ENCODE measurements at places on chromosomes 1 and 21.

- no peak for DNase-seq
Observed at GRCh38 chr1:26112407-26112775, 767 bp downstream of the PDIK1L start.

DNA sequence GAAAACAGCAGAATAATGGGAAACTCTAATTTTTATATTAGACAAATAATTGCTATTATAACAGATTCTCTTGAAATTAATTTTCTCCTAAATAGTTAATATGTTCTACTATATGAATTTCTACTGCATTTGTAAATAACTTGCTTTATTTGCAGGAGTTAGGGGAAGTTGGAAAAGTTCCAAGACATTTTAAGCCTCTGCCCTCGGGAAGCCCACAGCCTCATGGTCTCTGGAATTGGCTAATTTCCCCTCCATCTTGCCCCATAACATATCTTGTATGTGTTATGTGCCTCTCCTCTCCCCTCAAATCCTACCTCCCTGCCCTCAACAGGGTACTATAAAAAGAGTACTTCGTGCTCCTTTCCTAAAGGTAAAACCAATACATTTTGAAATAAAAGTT is 271.4 kb upstream of the NR5A2 start:
- no peak for DNase-seq

- no peak for DNase-seq
Observed at GRCh38 chr1:236556606-236557005, 32.8 kb downstream of the LGALS8 start.

GRCh38 chr1:209291715-209292114 is 291.8 kb upstream of the CAMK1G start:
- no peak for DNase-seq

- no peak for DNase-seq
Observed at GRCh38 chr1:245583575-245584330, 429.0 kb downstream of the KIF26B start.

DNA sequence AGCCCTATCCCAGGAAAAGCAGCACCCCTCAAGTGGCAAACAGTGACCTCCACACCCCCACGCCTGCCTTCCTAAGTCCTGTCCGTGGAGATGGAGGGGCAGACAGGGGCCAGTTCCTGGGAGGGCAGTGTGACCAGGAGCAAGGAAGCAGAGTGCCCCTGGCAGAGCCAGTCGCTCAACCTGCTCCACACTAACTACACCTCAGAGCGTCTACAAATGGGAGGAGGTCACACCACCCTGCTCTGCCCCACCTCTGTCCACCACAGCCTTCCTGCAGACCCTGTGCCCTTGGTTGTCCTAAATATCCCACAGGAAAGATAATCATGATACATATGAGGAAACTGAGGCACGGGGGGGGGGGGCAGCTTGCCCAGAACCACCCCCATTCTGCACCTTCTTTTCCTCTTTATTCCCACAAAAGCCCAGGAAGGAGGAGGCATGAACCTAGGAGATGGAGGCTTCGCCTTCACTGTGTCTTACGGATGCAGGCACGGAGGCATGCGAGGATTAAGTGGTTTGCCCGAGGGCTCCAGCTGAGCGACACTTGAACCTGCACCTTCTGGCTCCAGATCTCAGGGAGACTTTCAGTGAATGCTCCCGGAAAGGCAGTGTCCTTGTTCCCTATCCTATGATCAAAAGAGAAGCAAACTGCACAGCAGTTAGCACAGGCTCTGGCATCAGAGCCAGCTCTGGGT is 42.7 kb upstream of the SELENON start:
- DNase-seq = no peak

DNA sequence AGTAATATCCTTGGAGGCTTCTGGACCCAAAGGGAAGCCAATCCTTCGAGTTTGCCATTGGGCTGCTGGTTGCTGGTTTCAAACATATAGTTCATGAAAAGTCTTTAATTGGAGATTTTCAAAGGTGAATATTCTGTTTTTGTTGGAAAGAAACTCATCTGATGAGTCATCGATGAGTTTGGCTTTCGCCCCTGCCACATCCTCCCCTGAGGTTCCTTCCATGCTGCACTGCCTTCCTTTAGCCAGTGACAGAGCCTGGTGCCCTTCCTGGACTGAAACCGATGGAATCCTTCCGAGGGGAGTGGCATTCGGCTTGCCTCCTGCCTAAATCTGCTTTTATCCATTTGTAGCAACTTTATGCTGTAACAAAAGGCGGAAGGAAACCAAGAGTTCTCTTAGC is 550.0 kb downstream of the KIF26B start:
- no peak for DNase-seq

DNA sequence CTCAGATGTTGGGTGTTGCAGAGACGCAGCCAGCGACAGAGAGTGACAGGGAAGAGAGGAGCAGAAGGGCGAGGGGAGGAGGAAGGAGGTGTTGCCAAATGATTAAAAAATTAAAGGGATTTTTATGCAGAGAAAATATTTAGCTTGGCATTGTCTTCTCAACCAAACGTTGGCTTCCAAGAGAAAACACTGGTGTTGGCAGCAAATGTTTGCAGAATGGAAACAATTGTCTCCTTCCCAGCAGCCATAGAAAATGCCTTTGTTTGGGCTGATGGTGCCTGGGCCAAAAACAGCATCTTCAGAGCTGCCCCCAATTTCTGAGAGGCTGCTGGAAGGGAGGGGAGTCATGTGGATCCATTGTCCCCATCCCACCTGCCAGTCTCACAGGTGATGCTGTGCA is 29.7 kb upstream of the GRIK3 start:
- DNase-seq = no peak

DNA sequence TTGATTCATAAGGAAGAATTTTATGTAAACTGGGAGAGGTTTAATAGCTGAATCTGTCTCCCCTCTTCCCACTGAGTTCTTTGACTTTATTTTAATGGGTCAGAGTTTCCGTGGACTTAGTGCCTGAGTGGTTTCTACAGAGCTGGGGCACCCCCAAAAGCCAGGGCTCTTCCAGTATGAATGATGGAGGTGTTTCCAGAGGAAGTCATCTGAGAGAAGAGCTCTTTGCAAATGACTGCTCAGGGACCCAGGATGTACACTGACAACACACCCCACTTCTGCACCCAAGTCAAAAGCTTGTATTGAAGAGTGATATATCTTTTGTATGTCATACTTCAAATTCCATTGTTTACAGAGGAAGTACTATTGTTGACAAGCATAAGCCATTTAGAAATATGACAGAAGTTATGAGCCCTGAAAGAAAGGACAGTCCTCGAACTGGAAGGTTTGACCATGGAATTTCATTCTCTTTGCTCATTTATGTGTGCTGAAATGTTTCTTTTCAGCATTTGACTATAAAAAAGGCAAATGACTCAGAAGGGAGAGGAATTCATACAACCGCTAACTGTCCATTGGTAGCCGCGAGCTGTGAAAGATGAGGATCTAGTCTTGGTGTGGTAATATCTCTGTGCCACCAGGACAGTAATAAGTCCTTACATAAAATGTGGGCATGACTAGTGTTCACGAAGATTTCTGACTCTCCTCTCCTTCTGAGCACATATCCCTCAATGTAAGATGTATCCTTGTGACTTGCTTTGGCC is 25.4 kb upstream of the LMX1A start:
- no peak for DNase-seq

GRCh38 chr1:224054611-224055010 is 59.3 kb upstream of the FBXO28 start:
- no peak for DNase-seq

DNA sequence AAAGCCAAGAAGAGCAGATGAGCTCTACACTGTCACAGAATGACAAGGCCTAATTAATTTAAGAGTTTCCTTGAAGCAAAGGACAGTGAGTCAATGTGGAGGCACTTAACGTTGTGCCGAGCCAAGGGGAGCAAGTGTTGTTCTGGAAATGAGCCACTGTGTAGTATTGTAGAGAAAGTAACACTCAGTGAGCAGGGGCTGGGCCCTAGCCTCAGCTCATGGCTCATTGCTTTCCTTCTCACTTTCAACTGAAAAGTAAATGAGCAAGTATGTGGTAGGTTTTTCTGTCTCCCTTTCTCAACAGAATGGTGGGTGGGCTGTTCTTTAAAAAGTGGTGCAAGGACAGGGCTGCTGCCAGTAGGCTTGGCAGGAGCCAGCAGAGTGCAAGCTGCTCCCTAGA is 11.8 kb upstream of the KIAA0040 start:
- DNase-seq = no peak

DNA sequence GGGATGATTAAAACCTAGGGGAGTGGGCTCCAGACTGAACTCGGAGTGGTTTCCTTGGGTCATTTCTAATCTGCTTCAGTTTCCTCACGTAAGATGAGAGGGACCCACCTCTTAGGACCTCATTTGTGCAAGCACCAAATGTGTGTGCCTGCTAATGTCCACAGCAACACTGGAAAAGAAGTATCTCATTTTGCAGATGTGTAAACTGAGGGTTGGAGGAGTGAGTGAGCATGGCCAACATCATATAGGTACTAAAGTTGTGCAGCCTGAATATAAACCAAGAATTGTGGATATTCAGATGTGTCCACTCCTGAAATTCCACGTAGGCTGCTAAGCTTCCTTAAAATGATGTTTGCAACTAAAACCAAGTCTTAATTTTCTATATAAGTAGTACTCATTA is 51.7 kb downstream of the GADD45A start:
- no peak for DNase-seq

DNA sequence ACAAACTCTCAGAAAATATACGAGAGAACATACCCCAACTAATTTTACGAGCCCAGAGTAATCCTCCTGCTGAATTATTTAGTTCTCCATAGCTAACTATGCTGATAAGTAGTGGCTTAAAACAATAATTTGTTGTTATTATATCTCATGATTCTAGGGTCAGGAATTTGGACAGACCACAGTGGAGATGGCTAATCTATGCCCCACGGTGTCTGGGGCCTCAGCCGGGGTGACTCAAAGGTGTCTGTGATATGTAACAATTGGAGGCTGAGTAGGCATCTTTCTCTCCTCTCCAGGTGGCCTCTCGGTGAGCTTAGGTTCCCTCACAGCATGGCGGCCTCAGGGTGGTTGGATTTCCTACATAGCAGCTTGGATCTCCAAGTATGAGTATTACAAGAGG is 35.4 kb upstream of the FOXO6 start:
- no peak for DNase-seq

Measured in stimulated activated CD4-positive, alpha-beta T cell treated with anti-CD3 and anti-CD28 coated beads, Interleukin-12 subunit alpha, Interleukin-12 subunit beta, amount 100 ng/mL, for 48 hours (primary cell).